Activated naive CD4-positive, alpha-beta T cell (primary cell): ENCODE measurements at places on chromosomes 7 and 10.

GRCh38 chr10:24306507-24306875, 97.6 kb downstream of the KIAA1217 start:
- no peak for DNase-seq

GRCh38 chr7:5574770-5575269, 151.2 kb upstream of the TNRC18 start:
- DNase-seq: no peak

DNA sequence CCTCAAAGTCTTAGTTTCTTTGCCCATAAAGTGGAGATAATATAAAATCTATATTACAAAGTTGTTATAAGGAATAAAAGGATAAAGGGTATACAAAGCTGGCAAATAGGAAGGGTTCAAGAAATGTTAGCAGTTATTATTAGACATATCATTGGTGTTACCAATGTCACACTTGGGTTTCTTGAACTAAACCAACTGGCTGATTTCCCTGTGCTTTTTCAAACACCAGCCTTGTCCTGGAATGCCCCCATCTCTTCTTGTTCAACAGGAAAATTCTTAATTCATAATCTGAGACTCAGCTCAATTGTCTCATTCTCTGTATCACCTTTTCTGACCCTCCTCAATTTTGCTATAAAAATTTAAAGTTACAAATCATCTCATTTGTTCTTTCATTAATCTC, 143.7 kb upstream of the LRRTM3 start:
- no peak for DNase-seq

- no peak for DNase-seq
Measured at GRCh38 chr7:158387546-158387891, 200.1 kb downstream of the PTPRN2 start.

DNA sequence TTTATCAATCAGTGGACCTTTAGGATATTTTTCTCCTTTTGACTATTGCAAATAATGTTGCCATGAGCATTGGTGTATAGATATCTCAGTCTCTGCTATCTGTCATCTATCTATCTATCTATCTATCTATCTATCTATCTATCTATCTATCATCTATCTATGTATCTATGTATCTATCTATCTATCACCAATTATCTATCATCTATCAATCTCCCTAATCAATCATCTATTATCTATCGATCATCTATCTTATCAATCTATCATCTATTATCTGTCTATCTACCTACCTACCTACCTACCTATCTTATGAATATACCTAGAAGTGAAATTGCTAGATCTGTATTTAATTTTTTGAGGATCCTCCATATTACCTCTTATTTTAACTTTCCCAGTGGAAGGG, 69.6 kb downstream of the EMX2 start:
- no peak for DNase-seq

- DNase-seq: no peak
Measured at GRCh38 chr7:29340696-29341095, 146.1 kb downstream of the CHN2 start.

GRCh38 chr7:157584420-157584819, 247.6 kb downstream of the DNAJB6 start:
- no peak for DNase-seq

- no peak for DNase-seq
Measured at GRCh38 chr10:44235363-44235762, 149.5 kb downstream of the CXCL12 start.

DNA sequence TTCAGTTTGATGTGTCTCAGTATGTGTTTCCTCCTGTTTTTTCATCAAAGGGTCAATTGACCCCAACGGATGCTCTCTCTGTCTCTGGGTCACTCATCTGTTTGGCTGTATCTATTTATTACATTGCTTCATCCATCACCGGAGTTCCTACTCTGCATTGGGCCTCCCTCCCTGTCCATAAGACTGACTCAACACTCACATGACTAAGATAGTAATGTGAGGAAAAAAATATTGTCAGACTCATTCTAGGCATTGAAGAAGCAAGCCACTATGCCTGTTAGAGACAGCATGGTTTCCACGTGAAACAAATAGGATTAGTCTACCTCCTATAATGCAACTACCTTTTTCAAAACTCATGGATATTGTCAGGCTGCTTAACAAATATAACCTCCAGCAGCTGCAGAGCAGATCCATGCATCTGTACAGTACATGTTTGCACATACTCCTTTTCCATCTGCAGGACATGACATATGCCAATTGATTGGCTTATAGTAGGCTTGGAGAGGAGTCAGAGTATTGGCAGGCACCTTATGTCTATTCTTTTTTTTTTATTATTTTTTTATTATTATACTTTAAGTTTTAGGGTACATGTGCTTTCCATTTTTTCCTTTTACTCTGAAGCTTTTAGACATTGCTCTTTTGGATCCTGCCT, 275.2 kb downstream of the LRRTM3 start:
- no peak for DNase-seq

DNA sequence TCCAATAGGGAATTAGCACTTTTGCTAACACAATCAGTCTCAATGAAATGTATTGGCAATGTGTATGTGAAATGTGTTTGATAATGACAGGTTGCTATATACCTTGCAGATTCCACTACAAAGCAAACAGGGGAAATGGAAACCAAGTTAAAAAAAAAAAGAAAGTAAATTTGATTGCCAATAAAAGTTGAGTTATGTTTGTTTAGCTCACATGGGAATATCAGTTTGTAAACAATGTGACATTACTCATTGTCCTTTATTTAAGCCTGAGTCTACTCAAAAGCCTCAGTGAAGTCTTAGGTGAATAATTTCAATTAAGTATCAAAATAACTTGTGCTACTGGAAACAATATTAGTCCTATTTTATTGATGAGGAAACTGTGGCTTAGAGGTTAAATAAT, 285.2 kb downstream of the CACNA2D1 start:
- no peak for DNase-seq

GRCh38 chr7:101172005-101172853, 6.9 kb upstream of the VGF start:
- DNase-seq: no peak

- DNase-seq: no peak
Measured at GRCh38 chr10:76560338-76560737, 1077.3 kb downstream of the KCNMA1 start.

DNA sequence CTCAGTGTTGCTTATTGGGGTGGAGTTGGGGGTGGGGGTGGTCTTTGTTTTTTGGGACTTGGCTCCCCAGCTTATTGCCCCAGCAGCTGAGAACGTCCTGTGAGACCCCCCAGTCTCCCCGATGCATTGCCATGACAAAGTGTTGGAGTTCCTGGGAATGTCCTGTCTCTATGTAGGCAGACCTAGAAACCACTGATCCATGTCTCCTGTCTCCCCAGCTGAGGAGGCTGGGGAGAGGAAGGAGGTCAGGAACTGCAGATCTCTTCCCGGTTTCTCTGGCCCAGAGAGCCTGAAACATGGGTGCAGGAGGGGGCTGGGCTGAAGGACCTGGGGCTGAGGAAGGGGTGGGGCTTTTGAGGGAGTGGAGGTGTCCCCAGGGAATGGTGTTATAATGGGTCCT, 80.2 kb upstream of the GTF2IRD1 start:
- DNase-seq: no peak

- no peak for DNase-seq
Measured at GRCh38 chr10:91034042-91034441, 113.2 kb upstream of the ANKRD1 start.

GRCh38 chr7:93178213-93178612, 30.0 kb upstream of the SAMD9L start:
- no peak for DNase-seq

DNA sequence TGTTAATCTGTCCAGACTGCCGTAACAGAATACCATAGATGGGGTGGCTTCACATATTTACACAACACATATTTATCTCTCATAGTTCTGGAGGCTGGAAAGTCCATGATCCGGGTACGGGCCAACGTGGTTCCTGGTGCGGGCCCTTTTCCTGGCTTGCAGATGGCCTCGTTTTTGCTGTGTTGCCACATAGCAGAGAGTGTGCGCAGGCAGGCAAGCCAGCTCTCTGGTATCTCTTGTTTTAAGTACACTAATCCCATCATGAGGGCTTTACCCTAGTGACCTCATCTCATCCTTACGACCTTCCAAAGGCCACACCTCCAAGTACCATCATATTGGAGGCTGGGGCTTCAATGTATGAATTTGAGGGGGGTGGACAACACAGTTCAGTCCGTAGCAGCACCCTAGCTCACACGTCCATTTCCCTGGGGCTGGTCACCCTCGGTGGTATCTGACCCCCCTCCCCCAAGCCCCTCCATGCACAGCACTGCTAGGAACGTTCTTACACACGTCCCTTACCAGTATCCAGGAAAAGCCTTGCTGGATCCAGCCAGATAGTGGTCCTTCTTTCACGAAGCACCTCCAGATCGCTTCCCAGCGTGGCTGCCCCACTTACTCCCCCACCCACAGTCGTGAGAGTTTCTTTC, 21.5 kb downstream of the CUX1 start:
- DNase-seq: no peak

DNA sequence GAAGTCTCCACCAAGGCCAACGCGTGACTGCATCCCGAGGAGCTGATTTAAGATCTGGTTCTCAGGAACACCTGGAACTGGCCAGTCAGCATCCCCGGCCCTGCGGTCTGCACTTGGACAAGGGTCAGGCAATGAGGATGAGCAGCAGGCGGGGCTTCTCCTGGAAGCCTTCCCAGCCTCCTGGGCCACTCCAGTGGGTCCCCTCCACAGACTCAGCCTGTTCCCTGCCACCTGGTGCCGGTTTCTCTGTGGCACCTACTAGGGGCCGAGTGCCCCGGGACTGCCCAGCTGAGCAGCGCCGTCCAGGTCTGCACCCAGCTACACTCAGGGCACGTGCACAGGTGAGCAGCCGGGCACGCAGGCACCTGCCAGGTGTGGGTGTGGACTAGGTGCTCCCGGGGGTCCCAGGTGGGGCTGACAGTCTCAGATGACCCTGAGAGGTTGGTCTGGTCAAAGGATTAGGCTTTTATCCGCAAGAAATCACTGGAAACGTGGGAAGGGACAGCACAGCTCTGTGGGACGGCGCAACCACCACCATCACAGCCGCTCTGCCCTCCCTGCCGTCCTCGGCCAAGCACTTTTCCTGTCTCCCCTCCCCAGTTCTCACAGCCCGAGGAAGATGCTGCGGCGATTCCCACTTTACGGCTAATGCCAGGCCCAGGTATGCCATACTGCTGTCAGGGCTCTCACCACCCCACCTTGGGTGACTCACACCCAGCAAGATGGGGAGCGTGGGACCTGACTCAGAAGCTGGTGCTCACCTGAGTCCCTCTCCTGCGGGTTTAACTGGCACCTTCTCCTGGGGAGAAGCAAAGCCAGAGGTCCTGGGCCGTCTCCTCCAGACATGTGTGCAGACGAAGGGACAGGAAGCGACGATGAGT, 166.0 kb downstream of the RNF216 start:
- no peak for DNase-seq

GRCh38 chr10:44990965-44991364, 9.8 kb upstream of the ZNF22 start:
- DNase-seq: no peak

DNA sequence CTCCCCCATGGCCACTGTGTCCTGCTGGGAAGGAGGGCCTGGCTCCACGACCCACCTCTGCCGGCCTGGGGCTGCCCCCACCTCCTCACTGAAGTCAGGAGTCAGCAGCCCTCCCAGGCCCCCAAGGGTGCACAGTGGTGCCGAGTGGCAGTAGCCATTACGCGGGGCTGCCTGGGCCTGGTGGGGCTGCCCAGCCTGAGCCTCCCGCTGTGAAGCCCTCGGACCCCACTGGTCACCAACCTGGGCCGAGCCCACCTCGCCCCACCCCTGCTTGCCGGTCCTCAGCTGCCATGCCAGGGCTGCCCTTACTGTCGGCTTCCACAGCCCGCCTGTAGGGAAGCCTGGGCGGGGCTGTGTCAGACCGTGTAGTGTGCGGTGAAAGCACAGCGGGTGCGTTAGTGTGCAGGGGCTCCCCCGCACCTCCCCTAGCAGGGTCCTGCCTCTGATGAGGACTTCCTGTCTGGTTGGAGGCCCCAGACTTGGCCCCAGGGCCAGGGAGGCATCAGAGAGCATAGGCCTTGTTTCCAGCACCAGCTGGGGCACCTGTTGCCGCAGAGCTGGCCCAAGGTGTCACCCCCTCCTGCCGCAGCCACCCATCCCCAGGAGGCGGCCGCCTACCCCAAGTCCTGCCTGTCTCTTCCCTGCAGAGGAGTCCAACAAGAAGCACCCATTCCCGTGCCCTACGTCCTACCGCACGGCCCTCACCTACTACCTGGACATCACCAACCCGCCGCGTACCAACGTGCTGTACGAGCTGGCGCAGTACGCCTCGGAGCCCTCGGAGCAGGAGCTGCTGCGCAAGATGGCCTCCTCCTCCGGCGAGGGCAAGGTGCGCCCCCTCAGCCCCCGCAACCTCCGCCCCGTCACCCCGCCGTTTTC, 10.0 kb downstream of the TMEM120A start:
- no peak for DNase-seq
